ENCODE measurements at places on chromosomes 7 and 10. TPM values are rescaled to one million over a fixed set of nuclear protein-coding genes. Genes with fewer than 3 reads are reported as not detected.

IL6 gene
- total RNA-seq, result 0.59 TPM

- H3K36me3 ChIP-seq, result no peaks in the 10 kb centered on the region
- H3K27ac ChIP-seq, result no peak overlapping the region
- DNase-seq, result no peak
- H3K27me3 ChIP-seq, result no peaks in the 10 kb centered on the region
- no peaks in the 10 kb centered on the region for H3K4me1 ChIP-seq
Measured at GRCh38 chr10:127921753-127922145, 14.8 kb downstream of the PTPRE start.

GRCh38 chr7:132495936-132496335 lies 80.3 kb downstream of the PLXNA4 start:
- H3K4me3 ChIP-seq, result no peak overlapping the region
- no peaks in the 10 kb centered on the region for H3K36me3 ChIP-seq
- DNase-seq, result no peak
- no peaks in the 10 kb centered on the region for H3K4me1 ChIP-seq
- H3K27ac ChIP-seq, result no peak overlapping the region

SHTN1 gene
- 0.15 TPM for total RNA-seq

GRCh38 chr7:159034988-159035387 lies 109.7 kb downstream of the VIPR2 start:
- H3K4me1 ChIP-seq, result no peaks in the 10 kb centered on the region
- no peak overlapping the region for H3K27ac ChIP-seq
- H3K4me3 ChIP-seq, result no peak overlapping the region
- no peak for DNase-seq
- H3K27me3 ChIP-seq, result no peaks in the 10 kb centered on the region
- H3K36me3 ChIP-seq, result no peaks in the 10 kb centered on the region

GRCh38 chr10:51852297-51852696 lies 152.9 kb upstream of the CSTF2T start:
- H3K36me3 ChIP-seq, result no peaks in the 10 kb centered on the region
- no peak overlapping the region for H3K4me3 ChIP-seq
- H3K27ac ChIP-seq, result no peak overlapping the region
- no peaks in the 10 kb centered on the region for H3K27me3 ChIP-seq

GRCh38 chr10:130401860-130402765 lies 265.9 kb downstream of the GLRX3 start:
- no peaks in the 10 kb centered on the region for H3K36me3 ChIP-seq
- H3K27me3 ChIP-seq, result no peaks in the 10 kb centered on the region
- no peaks in the 10 kb centered on the region for H3K4me1 ChIP-seq
- no peak for DNase-seq
- H3K4me3 ChIP-seq, result no peak overlapping the region
- H3K27ac ChIP-seq, result no peak overlapping the region

GRCh38 chr7:132666774-132667172 lies 90.5 kb upstream of the PLXNA4 start:
- no peaks in the 10 kb centered on the region for H3K27me3 ChIP-seq
- DNase-seq, result peak; percentile 4
- no peaks in the 10 kb centered on the region for H3K36me3 ChIP-seq
- H3K27ac ChIP-seq, result no peak overlapping the region

GRCh38 chr10:121873236-121873635 lies 54.6 kb downstream of the ATE1 start:
- no peaks in the 10 kb centered on the region for H3K27me3 ChIP-seq
- no peak for DNase-seq
- no peaks in the 10 kb centered on the region for H3K36me3 ChIP-seq
- H3K27ac ChIP-seq, result no peak overlapping the region
- H3K4me3 ChIP-seq, result no peak overlapping the region

GRCh38 chr7:43508461-43508860 lies 74.4 kb upstream of the STK17A start:
- H3K36me3 ChIP-seq, result no peaks in the 10 kb centered on the region
- H3K4me3 ChIP-seq, result no peak overlapping the region
- no peaks in the 10 kb centered on the region for H3K4me1 ChIP-seq
- H3K27ac ChIP-seq, result no peak overlapping the region
- DNase-seq, result no peak

IKZF1 gene
- total RNA-seq, result 434 TPM

MLXIPL gene
- not detected for total RNA-seq

PITX3 gene
- not detected for total RNA-seq

DNA sequence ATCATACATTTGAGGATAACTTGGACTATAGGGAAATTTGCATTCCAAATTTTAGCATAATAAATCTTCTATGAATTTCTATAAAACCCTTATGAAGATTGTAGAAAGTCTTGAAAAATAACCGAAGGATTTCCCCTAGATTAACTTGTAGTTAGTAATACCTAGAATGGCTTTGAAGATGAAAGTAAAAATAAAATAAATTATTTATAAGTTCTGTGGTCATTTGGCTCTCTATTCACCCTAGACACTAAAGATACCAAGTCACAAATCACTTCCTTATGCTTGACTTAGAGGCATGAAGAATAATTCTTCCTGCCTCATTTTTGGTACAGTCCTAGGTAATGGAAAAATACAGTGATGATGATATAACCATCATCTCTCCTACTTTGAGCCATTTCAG lies 79.3 kb downstream of the CSTF2T start:
- no peak overlapping the region for H3K27ac ChIP-seq
- no peaks in the 10 kb centered on the region for H3K27me3 ChIP-seq
- DNase-seq, result no peak
- H3K36me3 ChIP-seq, result no peaks in the 10 kb centered on the region
- no peaks in the 10 kb centered on the region for H3K4me1 ChIP-seq

GRCh38 chr7:104225451-104225850 lies 17.6 kb upstream of the ORC5 start:
- H3K4me3 ChIP-seq, result no peak overlapping the region
- no peak for DNase-seq
- no peaks in the 10 kb centered on the region for H3K27me3 ChIP-seq
- no peaks in the 10 kb centered on the region for H3K36me3 ChIP-seq

DNA sequence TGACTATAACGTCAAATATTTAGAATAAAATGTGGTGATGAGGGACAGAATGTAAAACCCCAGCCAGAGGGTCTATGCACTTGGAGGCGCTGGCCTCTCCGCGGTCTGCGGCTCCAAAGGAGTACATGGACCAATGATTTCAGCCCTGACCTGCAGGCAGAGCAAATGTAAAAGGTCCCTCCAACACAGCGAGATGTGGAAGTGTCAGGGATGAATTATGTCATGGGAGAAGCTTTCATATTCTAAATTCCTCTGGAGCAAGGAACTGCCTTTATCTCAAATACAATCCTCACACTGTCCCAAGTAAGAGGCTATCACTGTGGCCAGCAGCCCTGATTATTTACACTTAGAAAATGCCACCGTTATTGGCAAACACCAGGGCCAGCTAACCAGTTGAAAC lies 139.4 kb downstream of the GFRA1 start:
- H3K27ac ChIP-seq, result no peak overlapping the region
- no peaks in the 10 kb centered on the region for H3K36me3 ChIP-seq
- H3K4me3 ChIP-seq, result no peak overlapping the region
- H3K4me1 ChIP-seq, result no peaks in the 10 kb centered on the region

- no peaks in the 10 kb centered on the region for H3K36me3 ChIP-seq
- H3K4me3 ChIP-seq, result no peak overlapping the region
- H3K27me3 ChIP-seq, result no peaks in the 10 kb centered on the region
Measured at GRCh38 chr10:59234194-59234593, 57.8 kb downstream of the PHYHIPL start.

- H3K4me3 ChIP-seq, result no peak overlapping the region
- no peak overlapping the region for H3K27ac ChIP-seq
- peaks cover under 1% of the 10 kb centered on the region for H3K4me1 ChIP-seq
- H3K36me3 ChIP-seq, result no peaks in the 10 kb centered on the region
- H3K27me3 ChIP-seq, result no peaks in the 10 kb centered on the region
- DNase-seq, result no peak
Measured at GRCh38 chr10:124952123-124952522, 10.2 kb downstream of the ZRANB1 start.

CALML5 gene
- not detected for total RNA-seq

DNA sequence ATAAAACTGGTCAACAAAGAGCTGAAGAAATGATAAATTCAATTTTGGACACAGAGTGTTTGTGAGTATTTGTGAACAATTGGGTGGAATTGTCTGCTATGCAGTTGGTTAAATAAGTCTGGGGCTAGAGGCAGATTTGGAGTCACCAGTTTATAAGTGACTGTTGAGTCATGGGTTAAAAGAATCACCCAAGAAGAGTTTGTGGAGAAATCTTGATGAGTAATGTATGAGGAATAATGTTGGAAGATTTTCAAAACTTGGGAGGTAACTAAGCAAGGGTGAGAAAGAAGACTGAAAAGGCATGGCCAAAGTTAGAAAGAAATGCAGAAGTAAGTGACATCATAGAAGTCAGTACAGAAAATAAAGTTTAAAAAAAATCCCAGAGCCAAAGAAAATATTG lies 750.7 kb downstream of the MAGI2 start:
- no peaks in the 10 kb centered on the region for H3K36me3 ChIP-seq
- no peak overlapping the region for H3K27ac ChIP-seq
- DNase-seq, result no peak
- no peak overlapping the region for H3K4me3 ChIP-seq
- no peaks in the 10 kb centered on the region for H3K27me3 ChIP-seq
- no peaks in the 10 kb centered on the region for H3K4me1 ChIP-seq
